ENCODE measurements at places on chromosomes 4 and X. TPM values are rescaled to one million over a fixed set of nuclear protein-coding genes. Genes with fewer than 3 reads are reported as not detected.

GRCh38 chr4:101730291-101731117 is 60.0 kb upstream of the BANK1 start:
- peak; percentile 59 for DNase-seq

DNA sequence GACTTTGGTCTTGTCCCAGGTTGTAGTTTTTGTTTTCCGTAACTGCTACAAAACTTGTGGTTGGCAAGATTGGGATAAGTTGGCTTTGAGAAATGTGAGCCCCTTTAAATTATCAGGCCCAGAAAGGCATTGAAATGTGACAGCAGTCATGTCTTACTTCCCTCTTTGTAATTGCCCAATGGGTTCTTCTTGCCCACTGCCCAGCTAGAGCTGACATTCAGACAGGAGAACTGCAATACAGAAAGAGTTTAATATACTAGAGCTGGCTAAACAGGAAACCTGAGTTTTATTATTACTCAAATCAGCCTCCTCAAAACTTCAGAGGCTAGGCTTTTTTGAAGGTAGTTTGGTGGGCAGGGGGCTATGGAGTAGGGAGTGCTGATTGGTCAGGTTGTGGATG is 288.3 kb downstream of the ZNF674 start:
- DNase-seq, result no peak

GRCh38 chr4:174423257-174423944 is 98.9 kb downstream of the HPGD start:
- DNase-seq, result peak; percentile 92

The RBMX2 gene
- 27.0 TPM for polyA plus RNA-seq

The HSD17B13 gene
- not detected for polyA plus RNA-seq

The FABP2 gene
- polyA plus RNA-seq, result not detected

The ELF2 gene
- 5.8 TPM for polyA plus RNA-seq

All from foreskin keratinocyte (primary cell).